ENCODE measurements at places on chromosomes 11 and 22.

GRCh38 chr11:118142081-118142480, 10.5 kb downstream of the SCN4B start:
- no peak for DNase-seq

DNA sequence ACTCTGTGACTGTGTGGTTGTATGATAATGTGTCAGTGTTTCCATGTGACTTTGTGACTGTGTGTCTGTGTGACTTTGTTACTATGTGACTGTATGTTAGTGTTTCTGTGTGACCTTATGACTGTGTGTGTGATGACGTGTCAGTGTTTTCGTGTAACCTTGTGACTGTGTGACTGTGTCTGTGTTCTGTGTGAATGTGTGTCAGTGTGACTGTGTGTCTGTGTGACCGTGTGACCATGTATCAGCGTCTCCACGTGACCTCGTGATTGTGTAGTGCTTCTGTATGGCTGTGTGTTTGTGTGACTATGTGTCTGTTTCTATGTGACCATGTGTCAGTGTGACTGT, 9.5 kb upstream of the PKNOX2 start:
- DNase-seq, result no peak

- no peak for DNase-seq
Observed at GRCh38 chr11:45896422-45896984, 10.6 kb downstream of the FREY1 start.

GRCh38 chr11:32105871-32106560, 15.1 kb downstream of the RCN1 start:
- no peak for DNase-seq

DNA sequence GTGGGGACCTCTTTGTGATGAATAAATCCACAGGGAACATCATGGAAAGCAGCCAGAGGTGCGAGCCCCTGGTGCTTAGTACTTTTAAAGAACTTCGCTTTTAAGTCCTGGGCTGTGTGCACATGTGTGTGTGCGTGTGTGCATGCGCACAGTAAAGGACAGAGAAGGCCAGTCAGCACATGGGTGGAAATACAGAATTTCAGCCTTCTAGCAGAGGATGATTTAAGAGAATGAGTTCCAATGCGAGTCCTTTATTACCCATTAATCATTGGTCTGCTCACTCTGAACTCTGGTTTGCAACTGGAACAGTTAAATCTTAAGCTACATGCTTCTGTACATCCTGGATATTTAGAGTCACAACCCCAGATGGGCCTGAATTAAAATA, 18.9 kb downstream of the TEAD1 start:
- DNase-seq, result no peak

DNA sequence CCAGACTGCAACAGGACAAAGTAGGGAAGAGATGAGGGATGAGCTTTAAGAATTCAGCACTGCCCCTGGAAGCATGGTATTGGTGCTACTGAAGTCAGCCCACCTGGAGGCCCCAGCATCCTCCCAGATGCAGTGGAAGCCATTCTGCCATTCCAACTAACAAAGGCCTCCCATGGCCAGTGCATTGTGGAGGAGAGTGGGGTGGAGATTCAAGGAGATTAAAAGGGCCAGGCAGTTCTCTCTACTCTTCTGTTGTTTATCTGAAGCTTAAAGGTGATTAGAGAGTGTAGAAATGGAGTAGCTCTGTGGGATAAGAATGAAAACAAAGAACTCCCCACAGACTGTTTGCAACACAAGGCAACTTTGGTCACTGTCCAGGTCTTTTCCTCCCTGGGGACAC, 24.1 kb upstream of the TSKU start:
- no peak for DNase-seq

DNA sequence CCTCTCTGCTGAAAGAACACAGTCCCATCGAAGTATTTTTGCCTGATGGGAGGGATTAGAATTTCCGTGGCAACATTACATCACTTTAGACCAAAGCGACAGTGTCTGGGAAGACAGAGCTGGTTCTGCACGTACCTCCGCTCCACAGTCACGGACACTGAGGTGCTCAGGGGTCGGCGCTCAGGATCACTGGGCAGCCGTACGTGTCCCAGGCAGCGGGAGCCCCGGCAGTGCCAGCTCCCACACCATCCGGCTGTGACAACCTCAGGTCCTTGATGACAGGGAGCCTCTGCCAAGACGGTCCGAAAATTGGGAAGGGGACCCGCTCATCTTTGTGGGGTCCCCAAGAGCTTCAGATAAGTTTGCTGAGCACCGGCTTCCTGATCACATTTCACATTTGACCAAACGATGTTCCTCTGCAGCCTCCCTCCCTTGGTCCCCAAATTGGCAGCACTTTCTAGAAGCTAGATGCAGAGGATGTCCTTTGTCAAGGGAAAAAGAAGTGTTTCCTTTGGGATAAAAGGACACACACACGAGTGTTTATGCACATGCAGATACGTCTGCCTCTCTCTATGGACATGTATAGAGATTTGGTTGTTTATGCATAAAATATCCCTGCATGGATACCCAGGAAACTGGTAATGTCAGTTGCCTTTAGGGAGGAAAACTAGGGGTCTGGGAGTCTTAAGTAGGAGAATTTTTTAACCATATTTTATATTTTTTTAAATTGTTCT, 61.6 kb upstream of the LINC01488 start:
- no peak for DNase-seq

DNA sequence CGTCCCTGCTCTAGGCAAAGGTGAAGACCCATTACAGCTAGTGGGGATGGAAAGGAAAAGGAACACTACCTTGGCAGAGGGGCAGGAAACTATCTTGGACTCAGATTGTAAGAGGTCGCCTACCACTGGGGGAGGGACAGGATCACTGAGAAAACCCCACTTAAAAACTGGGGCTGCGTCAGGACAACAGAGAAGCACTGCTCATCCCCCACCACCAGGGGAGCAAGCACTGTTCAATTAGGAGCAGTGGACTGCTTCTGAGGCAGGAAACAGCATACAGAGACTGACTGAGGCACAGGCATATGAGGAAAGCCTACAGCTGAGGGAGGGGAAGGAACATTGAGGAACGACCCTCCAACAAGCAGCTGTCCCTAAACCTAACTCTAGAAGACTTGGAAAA, 20.8 kb upstream of the DLAT start:
- DNase-seq, result no peak

GRCh38 chr22:39234867-39235687, 9.7 kb downstream of the PDGFB start:
- DNase-seq, result no peak

DNA sequence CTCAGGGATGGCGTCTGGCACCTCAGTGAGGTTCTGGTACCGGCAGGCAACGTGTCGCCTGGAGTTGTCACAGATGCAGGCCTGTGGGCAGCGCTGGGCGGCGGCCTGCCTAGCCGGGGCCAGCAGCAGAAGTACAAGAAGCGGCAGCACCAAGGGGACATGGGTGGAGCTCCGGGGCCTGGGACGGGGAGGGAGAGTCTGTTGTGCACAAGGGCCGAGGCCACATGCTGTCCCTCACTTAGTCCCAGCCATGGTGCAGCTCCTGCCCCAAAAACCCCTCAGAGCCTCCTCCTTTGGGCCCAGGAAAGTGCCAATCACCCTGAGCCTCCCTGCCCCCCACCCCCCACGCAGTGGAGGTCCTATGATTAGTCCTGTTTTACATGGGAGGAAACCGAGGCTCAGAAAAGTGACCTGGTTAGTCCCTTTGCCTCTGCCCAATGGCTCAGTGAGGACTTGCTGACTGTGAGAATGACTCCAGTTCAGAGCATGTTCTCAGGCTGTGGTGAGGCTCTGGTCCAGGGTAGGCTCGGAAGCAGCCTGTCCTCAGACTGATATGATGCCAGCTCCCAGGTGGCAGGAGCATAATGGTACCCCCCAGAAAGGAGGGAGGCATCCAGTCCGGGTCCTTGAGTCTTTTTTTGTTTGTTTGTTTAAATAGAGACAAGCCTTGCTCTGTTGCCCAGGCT, 1.1 kb downstream of the CHADL start:
- DNase-seq, result no peak

DNA sequence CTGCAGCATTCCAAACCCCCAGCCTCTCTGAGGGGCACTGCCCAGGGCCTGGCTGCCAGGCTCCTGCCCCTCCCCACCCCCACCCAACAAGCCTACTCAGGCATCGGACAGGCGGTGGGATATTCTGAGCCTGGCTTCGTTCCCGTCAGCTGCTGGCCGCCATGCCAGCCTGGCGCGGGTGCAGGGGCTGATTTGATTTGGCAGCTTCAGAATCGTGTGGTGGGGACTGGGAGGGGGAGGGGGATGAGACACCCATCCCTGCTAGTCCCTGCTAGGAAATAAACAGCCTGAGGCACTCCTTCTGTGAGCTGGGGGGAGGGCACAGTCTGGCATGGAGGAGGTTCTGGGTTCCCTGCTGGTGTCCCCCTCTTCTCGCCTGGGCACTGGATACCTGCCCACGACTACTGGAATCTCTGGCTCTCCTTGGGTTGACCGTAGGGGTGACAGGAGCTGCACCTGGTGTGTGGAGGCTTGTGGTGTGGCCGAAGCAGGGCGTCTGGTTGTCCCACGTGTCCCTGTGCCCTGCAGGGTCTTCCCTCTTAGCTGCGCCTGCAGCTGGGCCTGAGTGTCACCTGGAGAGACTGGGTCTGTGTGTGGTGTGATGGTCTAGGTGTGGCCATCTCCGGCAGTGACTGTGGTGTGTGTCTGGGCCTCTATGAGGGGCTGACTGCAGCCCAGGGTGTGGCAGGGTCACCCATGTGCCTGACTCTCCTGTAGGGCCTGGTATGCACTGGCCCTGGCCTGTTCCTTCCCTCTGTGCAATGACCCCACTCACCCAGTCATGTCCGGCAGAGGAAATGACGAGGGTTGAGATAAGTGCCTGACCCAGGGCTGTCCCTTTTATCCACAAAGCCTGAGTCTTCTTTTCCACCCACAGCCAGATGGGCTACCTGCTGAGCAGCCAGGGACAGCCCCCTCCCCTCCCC, 42.2 kb downstream of the PDE2A start:
- DNase-seq, result no peak

GRCh38 chr11:116972691-116973090, 125.5 kb downstream of the SIK3 start:
- DNase-seq, result no peak

- DNase-seq, result no peak
Observed at GRCh38 chr11:61904539-61905048, 12.8 kb downstream of the RAB3IL1 start.

DNA sequence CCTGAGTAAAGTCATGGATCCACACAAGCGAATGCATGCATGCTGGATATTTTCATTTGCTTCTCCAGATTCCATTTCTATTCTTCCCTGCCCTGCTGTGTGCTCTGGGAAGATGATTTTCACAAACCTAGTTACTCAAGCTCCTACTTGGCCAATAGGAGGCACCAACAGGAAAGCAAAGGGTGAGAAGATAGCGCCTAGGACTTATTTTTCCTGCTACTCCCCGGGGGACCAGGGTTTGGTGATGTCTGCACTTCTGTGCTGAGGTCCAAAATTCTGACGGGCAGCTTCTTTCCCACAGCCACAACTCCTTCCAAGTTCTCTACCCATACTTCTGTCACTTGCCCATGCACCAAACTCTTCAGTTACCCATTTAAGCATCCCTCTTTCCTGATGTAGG, 509.3 kb upstream of the TENM4 start:
- DNase-seq, result no peak

DNA sequence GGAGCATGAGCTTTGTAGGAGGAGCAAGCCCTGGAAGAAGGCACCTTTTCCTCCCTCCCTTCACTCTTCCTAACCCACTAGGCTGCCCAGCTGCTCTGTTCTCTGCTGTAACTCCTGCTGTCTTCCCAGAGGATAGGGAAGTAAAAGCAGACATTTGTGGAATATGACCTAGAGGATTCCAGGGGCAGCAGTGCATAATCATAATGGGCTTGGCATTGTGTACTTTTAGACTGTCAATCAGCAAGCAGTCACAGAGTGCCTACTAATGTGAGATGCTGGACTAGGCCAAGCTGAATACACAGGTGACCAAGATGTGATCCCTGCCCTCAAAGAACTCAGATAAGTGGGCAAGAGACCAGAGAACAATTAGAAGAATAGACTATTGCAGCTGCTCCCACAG, 133.0 kb downstream of the NAV2 start:
- DNase-seq, result no peak

DNA sequence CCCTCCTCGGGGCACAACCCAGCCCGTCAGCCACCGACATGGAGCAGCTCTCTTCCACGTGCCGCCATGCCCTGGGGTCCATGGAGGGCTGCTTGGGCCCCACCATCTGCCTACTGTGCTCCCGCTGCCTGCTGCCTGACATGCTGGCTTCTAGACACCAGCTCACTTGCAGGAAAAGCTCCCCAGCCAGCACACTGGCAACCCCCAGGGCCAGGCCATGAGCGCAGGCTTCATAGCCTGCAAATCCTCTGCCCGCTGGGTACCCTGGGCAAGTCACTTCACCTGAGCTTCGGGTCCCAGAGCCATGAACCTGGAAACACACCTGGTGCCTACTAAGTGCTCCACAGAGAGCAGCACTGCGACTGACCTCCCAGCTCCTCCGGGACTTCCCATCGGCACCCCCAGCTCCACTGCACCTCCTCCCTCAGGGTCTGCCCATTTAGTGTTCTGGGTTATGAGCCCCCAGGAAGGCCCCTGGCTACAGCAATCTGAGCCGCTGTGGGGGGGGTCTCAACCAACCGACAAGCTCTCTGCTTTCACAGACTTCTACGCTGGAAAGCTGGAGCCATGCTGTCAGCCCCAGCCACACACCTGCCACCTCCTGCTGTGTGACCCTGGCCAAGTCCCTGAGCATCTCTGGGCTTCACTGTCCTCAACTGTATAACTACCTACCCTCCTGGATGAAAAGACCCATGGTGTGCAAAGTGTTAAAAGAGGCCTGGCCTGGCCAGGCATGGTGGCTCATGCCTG, 139.2 kb downstream of the CRYBB2 start:
- no peak for DNase-seq

- DNase-seq, result no peak
Observed at GRCh38 chr11:61163714-61164605, 2.7 kb upstream of the VPS37C start.

DNA sequence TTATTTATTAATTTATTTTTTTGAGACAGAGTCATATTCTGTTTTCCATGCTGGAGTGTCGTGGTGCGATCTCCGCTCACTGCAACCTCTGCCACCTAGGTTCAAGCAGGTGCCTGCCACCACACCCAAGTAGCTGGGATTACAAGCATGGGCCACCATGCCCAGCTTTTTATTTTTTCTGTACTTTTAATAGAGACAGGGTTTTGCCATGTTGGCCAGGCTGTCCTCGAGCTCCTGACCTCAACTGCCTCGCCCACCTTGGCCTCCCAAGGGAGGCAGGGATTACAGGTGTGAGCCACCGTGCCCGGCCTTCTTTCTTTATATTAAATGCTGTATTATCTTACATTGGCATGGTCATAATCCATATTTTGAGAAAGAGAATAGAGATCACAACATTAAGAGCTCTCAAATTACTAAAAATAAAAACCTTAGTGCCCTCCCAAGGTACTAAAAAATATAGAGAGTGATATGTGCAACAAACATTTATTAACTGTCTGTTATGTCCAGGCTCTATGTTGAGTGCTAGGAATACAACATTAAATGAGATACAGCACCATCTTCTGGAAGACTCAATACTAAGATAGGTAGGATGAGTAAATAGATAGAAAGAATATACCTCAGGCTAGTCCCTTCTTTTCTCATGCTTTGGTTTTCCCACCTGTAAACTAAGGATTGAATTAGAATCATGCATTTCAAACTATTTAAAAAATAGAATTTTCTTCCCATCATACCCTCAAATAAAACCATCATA, 84.1 kb downstream of the BBOX1 start:
- DNase-seq, result no peak

- DNase-seq, result no peak
Observed at GRCh38 chr11:117475716-117476530, 148.3 kb downstream of the CEP164 start.
